ENCODE measurements at places on chromosomes 3 and 15.
A peak's percentile ranks its signal among the peaks of the same experiment; 100 is the strongest.

GRCh38 chr3:188915127-188915526 lies 256.6 kb upstream of the TPRG1 start:
- no peak for DNase-seq

GRCh38 chr15:59282515-59283337 lies 76.1 kb downstream of the LDHAL6B start:
- DNase-seq: no peak

GRCh38 chr3:181567311-181568075 lies 144.2 kb upstream of the SOX2 start:
- no peak for DNase-seq

DNA sequence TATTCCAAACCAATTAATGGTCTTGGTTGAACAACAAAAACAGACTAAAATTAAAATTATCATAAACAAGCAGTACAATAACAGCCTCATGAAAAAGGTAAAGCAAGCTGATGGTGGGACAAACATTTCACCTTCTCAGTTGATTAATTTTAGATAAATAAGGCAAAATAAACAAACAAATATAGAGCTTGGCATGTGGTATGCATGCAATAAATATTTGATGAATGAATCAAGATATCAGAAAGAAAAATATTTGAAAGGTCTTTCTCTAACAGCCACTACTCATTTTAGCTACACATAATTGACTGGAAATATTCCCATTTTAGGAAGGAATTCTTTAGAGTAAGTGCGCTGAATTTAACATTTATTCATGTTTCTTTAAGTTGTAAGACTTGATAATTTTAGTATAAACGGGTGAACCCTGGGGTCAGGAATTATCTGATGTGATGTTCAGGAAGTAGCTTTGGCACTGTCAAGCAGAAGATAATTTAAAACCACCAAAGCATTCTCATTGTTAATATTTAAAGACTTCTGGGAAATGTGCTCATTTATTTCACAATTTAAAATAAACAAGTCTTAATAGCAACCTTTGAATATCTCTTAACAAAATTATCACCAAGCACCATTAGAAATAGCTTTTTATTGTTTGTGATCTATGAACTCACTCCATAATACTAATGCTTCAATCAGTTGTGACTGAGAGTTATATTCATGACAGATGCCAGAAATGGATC lies 372.3 kb upstream of the TGFBR2 start:
- no peak for DNase-seq

GRCh38 chr3:16400106-16400931 lies 113.2 kb downstream of the RFTN1 start:
- DNase-seq: no peak

DNA sequence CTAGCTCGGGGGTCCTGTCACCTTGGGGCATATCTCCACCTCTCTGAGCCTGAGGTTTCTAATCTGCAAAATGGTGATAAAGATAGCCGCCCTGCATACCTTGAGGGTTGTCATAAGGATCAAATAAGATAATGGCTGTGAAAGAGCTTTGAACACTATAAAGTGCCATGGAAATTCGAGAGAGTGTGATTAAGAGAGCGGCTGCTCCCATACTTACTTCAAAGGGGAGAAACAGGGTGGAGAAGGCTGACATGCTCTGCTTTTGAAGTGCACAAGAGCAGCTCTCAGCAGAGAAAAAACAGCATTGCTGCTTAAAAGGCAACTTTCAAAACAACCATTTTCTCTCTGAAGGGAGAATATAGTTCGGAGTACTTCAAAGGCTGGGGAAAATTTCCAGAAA lies 529.2 kb downstream of the EPHB1 start:
- DNase-seq: no peak

DNA sequence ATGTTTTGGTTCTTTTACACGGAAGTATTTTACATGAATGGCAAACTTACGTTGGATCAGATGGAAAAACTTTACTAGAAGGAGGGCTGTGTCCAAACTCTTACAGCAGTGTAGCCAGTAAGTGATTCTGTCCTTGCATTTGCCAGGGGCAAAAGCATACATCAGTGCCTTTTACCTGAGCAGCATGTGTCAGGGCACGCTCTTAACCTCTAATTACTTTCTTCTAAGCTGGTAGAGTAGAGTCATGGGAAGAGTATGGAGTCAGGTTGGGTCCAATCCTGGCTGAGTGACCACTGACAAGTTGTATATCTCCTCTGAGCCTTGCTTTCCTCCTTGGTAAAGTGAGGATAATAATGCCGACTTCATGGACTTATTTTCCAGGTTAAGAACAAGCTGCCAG lies 47.1 kb downstream of the RYR3 start:
- DNase-seq: no peak

- DNase-seq: peak; percentile 72
These were observed 1.4 kb downstream of the LMOD3 start for GRCh38 chr3:69120879-69121464.

DNA sequence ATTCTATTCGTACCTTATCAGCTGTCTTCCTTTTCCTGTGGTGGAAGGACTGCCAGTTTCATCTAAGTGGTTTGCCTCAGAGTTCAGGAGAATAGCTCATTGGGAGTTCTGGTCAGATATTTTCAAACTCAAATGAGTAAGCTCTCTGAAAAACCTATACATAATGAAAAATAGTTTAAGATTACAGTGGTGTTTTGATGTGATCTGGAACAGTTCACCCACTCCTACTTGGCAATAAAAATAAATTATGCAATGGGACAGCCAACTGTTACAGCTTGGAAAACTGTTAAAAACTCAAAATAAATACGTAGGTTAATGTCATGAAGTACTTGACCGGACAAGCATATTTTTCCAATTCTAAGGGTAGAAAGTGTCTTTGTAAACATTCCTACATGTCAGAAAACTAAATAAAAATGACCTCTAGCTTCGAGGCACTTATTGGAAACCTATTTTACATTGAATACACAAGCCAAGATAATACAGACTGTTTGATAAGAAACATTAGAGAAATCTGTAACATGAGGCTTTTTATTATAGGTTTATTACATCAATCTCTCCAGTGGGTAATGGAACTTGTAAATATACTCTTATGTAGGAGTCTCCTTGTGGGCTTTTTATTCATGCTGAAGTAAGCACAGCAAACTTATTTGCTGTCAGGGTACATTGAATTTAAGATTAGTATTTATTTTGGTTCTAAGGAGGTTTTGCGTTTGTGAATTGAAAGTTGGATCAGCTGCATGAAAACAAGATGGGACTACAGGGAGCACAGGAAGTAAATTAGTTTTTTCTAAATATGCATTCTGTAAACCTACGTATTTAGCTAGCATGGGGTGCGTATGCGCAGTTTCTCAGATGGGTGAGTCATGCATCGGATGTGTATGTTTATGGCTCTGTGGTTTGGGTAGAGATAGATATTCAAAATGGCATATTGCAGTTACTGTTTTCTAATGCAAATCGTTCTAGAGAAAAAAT lies 453.1 kb downstream of the IL5RA start:
- DNase-seq: no peak

- no peak for DNase-seq
These were observed 44.6 kb upstream of the LEKR1 start for GRCh38 chr3:156781310-156782230.

GRCh38 chr3:101813817-101814440 lies 34.9 kb downstream of the NXPE3 start:
- DNase-seq: no peak

DNA sequence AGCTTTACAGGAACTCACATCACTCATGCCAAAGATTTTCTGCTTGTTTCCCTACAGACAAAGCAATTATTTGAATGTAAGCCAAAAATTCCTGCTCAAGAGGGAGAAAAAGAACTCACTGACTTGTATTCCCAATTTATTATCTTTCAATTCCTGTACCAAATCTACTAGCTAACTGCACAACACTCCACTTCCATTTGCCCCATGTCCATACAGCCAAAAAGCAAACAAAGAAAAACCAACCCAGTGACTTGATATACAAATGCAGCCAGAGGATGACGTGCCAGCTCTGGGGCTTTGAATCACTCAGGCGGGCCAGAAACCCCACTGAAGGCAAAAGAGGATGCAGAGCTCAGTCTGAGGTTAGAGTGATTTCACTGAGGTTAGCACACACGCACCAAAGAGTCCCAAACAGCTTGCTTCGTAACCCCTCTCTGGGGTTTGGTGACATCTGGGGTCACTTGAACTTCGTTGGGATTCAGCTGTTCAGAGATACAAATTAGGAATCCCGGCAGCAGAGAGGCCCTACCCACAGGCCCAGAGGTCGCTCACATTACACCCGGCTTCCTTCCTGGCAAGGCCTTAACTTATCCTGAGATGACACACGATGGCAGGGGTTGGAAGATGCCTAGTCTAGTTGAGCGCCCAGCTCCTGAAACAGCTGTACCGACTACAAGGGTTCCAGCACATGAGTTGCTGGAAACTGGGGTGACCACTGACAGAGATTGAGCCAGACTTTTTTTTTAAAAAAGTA lies 1.6 kb downstream of the RFTN1 start:
- peak; percentile 57 for DNase-seq

- no peak for DNase-seq
These were observed 30.8 kb downstream of the TMEM45A start for GRCh38 chr3:100523050-100523760.

DNA sequence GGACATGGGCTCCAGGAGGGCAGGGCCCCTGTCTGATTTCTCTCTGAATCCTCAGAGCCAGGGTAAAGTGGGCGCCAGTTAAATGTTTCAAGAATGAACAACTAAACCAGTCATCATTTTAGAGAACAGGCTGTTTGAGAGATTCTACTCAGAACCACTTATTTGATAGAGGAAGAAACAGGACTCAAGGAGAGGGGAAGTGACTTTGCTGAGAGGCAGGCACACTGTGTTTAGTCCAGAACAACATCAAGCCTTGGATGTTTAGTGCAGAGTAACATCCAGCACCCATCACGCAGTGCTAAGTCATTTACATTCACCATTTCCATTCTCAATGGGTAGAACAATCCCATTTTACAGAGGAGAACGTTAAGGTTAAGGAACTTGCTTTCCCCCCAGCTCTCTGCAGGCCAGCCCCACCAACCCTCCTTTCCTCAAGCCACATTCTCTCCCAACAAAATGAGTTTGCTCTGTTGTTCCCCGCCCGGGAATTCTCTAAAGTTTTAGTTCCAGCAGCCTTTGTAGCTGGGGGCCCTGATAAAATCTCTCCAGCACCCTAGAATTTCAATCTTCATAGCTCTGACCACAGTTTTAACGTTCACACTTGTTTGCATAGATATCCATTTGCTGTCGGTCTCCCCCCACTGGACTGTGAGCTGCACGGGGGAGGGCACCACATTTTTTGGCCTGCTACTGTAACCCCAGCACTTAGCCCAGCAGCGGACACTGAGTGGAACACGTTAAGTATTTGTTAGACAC lies 962 bp downstream of the NMNAT3 start:
- DNase-seq: no peak

DNA sequence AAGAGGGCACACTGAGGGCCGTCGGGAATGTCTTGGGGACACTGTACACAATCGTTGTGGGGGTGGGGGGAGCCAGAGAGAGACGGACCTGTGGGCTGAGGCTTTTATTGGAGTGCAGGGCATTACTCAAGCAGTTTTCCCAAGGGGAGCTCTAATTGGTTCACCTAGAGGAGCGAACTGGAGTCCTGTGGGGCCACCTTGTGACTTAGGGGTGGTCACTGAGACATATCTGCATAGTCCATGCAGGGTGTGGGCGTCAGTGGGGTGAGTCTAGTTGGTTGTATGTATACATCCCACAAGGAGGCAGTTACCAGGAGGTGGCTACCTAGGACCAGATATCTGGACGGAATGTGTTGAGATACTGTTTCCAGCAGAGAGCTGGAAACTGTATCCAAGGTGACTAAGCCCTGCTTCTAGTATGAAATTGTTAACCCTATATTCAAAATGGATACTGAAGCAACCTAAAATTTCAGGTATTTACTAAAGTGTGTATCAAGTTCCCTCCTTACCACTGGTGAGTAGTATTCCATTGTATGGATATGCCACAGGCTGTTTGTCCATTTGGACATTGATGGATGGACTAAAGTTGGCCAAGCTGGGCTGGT lies 2.6 kb upstream of the PIGZ start:
- DNase-seq: no peak

DNA sequence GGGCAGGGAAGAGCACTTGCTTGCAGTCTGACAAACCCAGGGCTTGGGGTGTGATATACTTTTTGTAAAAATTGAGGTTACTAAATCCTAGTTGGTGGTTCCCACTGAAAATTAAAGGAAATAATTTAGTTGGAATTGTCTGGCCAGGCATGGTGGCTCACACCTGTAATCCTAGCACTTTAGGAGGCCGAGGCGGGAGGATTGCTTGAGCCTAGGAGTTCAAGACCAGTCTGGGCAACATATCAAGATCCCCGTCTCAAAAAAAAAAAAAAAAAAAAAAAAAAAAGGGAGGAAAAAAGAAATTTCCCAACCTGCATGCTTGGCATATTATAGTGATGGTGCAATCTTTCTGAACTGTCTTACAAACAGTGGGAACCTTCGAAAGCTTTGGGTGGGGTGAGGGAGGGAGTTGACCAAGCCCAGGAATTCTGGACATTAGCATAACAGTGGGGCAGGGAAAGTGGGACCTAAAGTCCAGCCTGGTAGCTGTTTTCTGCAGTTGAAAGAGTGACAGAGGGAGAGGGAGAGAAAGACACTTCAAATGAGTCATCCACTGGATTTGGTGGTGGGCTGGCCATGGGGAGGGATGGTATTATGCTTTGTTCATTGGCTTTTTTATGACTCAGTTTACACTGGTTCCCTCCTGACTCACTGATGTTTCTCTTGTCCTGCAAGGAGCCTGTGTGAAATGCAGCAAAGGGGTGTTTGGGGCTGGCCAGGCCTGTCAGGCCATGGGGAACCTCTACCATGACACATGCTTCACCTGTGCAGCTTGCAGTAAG lies 41.1 kb downstream of the LIMD1 start:
- DNase-seq: no peak

- no peak for DNase-seq
These were observed 241.8 kb upstream of the LRTM1 start for GRCh38 chr3:55169608-55170072.

DNA sequence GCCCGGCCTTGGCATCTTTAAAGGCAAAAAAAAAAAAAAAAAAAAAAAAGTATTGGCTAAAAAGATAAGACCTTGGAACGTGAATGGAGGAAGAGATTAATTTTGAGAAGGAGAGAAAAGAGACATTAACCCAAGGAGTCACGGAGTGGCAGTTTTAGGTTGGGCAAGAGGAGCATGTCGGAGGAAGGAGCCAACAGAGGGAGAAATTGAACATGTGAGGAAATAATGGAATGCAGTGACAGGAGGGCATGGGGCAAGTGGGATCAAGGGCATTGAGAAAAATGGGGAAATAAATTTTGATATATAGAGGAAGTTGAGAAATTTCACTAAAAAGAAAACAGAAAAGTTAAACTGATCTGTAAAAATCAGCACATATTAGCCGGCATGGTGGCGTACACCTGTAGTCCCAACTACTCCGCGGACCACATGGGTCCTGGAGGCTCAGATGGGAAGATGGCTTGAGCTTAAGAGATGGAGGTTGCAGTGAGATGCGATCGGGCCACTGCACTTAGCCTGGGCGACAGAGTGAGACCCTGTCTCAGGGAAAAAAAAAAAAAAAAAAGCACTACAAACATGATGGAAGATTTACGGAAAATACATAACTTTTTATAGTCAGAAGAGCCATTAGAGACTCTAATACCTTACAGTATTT lies 1.2 kb downstream of the HAUS2 start:
- no peak for DNase-seq

GRCh38 chr3:12356996-12357395 lies 68.1 kb downstream of the PPARG start:
- no peak for DNase-seq

GRCh38 chr15:65821070-65821469 lies 29.0 kb upstream of the DENND4A start:
- no peak for DNase-seq

Data from stimulated activated CD8-positive, alpha-beta memory T cell treated with anti-CD3 and anti-CD28 coated beads, Interleukin-15, amount 100 ng/mL, for 4 hours (primary cell).